ENCODE measurements at places on chromosomes 7 and 10.

GRCh38 chr10:119211176-119211575, 3.8 kb downstream of the GRK5 start:
- peaks cover 31% of the 10 kb centered on the region for H3K4me1 ChIP-seq
- H3K36me3 ChIP-seq = peaks cover 3% of the 10 kb centered on the region
- peak overlapping the region; percentile 24 for H3K27ac ChIP-seq

GRCh38 chr7:76267107-76267893, 35.2 kb upstream of the HSPB1 start:
- no peak overlapping the region for H3K27ac ChIP-seq
- peaks cover 14% of the 10 kb centered on the region for H3K27me3 ChIP-seq
- H3K36me3 ChIP-seq = no peaks in the 10 kb centered on the region
- H3K4me1 ChIP-seq = peaks cover 7% of the 10 kb centered on the region
- no peak for DNase-seq

DNA sequence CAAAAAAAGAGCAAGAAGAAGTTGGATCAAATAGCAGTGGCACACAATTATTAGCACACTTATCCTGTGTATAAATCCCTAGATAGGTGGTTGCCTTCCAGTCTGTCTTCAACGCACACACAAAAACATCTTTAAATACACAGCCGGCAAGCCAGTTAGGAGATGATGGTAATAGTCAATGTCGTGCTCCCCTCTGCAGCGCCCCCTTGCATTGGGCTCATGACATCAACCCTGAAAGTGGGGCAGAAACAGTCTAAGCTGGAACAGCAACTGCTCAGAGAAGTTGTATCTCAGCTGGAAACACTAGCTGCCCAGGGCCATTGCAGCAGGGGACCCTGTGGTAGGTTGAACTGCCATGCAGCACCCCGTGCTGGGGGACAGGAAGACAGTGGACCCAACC, 179.5 kb upstream of the YAE1 start:
- no peak overlapping the region for H3K4me3 ChIP-seq
- peaks cover 12% of the 10 kb centered on the region for H3K27me3 ChIP-seq
- no peak for DNase-seq
- H3K36me3 ChIP-seq = no peaks in the 10 kb centered on the region

- no peak overlapping the region for H3K27ac ChIP-seq
- H3K36me3 ChIP-seq = no peaks in the 10 kb centered on the region
Measured at GRCh38 chr10:76033457-76034196, 602.2 kb downstream of the LRMDA start.

DNA sequence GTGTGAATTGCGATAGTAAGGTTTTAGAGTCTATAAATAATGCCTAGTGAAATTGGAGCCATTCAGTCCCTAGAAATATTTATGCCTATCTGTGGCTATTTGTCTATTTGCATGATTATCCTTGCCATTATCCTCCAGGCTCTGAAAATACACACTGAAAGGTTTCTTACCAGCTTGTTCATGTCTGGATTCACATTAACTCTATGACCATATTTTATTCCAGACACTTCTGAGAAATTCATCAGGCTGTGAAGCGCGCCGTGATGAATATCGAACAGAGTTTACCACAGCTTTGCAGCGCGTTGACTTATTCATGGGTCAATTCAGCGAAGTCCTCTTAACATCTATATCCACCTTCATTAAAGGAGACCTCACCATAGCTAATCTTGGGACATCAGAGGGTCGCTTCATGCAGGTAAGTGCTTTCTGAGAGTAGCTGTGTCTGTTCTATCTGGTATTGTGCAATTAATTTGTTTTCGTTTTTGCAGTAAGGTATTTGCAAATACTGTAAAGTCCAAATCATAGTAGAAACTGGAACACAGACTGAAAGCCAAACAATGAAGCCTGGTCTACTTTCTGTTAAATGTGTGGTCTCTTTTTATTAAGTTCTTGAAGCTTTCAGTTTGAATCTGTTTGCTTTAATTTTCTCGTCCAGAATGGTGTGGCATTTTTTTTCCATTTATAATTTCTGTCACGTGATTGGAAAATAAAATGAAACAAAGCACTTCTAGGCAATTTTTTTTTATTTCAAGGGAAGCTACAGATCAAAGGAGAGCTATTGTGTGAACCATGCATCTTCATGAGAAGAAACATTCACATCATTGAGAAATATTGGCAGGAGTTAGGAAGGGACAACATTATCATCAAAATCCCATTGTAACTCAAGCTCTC, 59.7 kb downstream of the MET start:
- H3K4me1 ChIP-seq = no peaks in the 10 kb centered on the region
- no peaks in the 10 kb centered on the region for H3K36me3 ChIP-seq
- peaks cover 11% of the 10 kb centered on the region for H3K27me3 ChIP-seq

- H3K36me3 ChIP-seq = peaks cover 12% of the 10 kb centered on the region
- H3K27ac ChIP-seq = no peak overlapping the region
- H3K4me3 ChIP-seq = no peak overlapping the region
- H3K4me1 ChIP-seq = no peaks in the 10 kb centered on the region
Measured at GRCh38 chr7:70312336-70312735, 714.1 kb downstream of the AUTS2 start.

DNA sequence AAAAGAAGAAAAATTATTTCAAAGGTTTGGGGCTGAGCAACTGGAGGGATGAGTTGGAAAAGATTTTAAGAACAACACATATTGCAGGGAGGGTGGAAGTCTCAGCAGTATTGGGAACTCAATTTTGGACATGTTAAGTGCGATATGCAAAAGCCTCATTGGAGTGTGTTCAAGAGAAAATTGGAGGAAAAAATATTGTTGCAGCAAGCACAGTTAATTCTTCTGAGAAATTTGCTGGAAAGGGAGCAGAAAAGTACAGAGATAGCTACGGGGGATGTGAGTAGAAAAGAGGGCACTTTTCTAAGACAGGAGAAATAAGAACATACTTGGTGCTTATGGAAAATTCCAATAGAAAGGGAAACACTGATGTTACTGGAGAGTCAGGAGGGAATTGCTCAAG, 59.8 kb upstream of the MAGI2 start:
- no peaks in the 10 kb centered on the region for H3K4me1 ChIP-seq
- no peak overlapping the region for H3K4me3 ChIP-seq
- H3K36me3 ChIP-seq = no peaks in the 10 kb centered on the region
- DNase-seq = no peak
- H3K27me3 ChIP-seq = no peaks in the 10 kb centered on the region
- no peak overlapping the region for H3K27ac ChIP-seq

DNA sequence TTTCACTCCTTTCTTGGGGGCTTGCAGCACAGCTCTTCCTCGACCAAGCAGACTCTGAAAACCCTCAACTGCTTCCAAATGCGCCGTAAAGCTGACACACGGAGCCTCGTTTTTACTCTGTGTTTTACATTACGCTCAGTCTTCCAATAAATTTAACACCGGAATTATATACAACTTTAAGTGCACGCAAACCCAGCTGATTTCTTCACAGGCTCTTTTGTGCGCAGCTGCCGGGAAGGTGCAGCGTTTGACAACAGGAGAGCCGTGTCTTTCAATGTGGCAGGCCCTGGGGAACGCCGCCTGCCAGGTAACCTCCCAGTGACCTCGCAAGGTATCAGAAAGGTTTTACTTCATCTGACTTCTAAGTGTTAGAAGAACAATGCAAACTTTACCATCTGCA, 35.0 kb downstream of the GFRA1 start:
- H3K4me1 ChIP-seq = no peaks in the 10 kb centered on the region
- no peak overlapping the region for H3K27ac ChIP-seq
- no peaks in the 10 kb centered on the region for H3K27me3 ChIP-seq
- no peak for DNase-seq
- no peak overlapping the region for H3K4me3 ChIP-seq

DNA sequence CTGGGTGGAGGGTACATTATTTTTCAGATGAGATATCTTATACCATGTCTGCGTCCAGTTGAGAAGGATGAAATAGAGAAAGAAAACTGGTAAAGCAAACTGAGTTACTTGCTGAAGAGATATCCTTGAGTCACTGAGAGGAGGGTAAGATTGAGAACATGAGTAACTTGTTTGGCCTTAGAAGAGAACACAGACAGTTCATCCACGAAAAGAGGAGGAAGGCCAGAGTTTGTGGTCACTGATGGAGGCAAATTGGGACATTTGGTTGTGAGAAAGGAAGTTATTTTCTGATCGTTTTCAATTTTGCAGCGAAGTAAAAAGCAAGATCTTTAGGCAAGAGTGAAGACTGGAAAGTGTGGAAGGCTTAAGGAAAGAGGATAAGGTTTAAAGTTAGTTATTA, 15.6 kb downstream of the MBL2 start:
- H3K4me3 ChIP-seq = no peak overlapping the region
- no peak for DNase-seq
- H3K27me3 ChIP-seq = peaks cover 1% of the 10 kb centered on the region
- H3K36me3 ChIP-seq = no peaks in the 10 kb centered on the region

DNA sequence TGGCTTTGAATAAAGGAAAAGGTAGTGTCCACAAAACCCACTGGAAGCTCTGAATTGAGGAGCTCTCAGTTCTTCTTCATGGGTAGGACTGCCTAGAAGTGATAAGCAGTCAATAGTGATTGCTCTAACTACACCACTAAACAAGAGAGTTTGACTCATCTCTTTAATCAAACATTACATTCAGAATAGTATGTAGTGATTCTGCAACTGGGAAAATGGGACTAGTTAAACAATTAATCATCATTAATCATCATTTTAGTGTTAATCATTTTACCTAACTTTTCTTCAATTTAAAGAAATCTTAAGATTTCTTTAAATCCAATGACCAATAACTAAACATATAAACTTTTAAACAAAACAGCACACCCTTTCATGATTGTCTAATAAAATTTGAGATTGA, 484.0 kb upstream of the FZD8 start:
- H3K4me1 ChIP-seq = no peaks in the 10 kb centered on the region
- no peaks in the 10 kb centered on the region for H3K36me3 ChIP-seq
- no peak overlapping the region for H3K4me3 ChIP-seq

DNA sequence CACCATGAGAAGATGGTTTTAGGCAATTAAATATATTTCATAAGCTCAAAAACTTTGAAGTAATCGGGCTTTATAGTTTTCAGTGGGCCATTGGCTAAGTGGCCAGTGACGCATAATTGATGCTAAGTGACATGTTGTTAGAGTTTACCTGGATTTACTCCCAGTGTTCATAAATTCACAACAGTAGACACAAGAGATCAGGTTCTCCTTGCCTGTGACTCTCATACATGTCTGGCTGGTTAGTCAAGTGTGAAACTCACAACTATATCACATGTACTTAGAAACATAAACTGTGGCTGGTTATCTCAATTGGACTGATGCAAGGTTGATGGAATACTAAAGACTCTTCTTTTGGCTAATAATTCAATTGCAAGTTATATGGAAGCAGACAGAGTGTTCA, 26.2 kb downstream of the ASB15 start:
- H3K4me3 ChIP-seq = no peak overlapping the region
- H3K4me1 ChIP-seq = peaks cover 4% of the 10 kb centered on the region
- no peaks in the 10 kb centered on the region for H3K36me3 ChIP-seq
- no peak overlapping the region for H3K27ac ChIP-seq

DNA sequence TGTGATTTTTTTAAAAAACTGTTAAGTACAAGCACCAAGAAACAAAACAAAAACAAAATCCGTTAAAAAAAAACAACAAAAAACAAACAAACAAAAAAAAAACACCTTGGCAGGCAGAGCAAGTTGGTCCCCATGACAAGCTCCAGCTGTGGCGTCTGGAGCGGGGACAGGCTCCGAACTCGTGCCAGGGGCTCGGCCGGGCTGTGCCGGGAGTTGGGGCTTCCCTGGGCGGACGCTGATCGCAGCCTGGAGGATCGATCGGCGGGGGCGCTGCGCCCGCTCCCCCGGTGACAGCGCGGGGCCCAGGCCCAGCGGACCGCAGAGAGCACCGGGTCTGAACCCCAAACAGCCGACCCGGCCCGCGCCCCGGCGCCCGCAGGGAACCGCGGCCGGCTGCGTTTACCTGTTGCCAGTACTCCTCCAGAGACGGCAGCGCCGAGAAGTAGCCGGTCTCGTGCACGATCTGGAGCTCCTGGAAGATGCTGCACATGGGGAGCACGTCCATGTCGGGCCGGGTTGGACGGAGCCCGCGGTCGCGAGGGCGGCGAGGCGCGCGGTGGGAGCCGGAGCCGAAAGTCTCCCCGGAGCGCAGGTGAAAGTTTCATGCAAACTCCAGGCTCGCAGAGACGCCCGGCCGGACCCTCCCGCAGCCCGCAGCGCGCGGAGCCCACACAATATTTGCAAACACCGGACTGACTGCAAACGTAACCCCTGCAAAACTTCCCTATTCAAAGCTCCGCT, at the start of gene KLF6:
Gene KLF6 (minus strand): TSS at position 700 of the 741 bp plus-strand sequence. CDS start 195 bp downstream, at position 505.
- DNase-seq = no peak
- H3K27ac ChIP-seq = peak within 1 kb of the TSS; percentile 100
- peaks cover 31% of the 10 kb centered on the region for H3K36me3 ChIP-seq
- H3K4me1 ChIP-seq = peaks cover 34% of the 10 kb centered on the region
- H3K27me3 ChIP-seq = no peaks in the 10 kb centered on the region

GRCh38 chr10:70651661-70652060, 20.6 kb upstream of the ADAMTS14 start:
- no peak overlapping the region for H3K27ac ChIP-seq
- DNase-seq = no peak
- no peak overlapping the region for H3K4me3 ChIP-seq
- H3K4me1 ChIP-seq = no peaks in the 10 kb centered on the region

DNA sequence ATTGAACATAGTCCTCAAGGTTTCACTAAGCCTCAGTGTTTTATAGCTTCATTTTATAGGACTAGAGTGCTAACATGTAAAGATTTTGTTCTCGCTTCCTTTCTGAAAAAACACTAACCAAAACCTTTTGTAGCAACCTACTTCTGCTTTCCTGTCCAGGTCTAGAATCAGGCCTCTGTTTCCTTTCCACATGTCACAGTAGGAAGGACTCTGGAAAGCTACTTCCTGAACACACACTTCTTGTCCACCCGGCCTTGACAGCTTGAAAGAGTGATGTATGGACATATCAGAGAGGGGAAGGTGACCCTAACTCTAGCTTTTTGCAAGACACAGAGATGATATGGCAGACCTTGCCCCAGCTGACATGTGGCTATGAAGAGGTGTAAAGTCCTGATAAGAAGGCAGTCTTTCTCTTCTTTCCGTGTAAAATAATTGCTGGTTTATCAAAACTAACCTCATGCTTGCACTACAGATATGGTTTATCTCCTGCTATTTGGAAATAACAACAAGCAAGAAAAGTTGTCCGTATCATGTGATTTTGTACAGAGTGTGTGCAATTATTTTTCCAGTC, 175.4 kb downstream of the SKAP2 start:
- DNase-seq = no peak
- no peaks in the 10 kb centered on the region for H3K27me3 ChIP-seq
- H3K4me1 ChIP-seq = peaks cover 22% of the 10 kb centered on the region
- peak overlapping the region; percentile 84 for H3K27ac ChIP-seq
- H3K4me3 ChIP-seq = no peak overlapping the region

DNA sequence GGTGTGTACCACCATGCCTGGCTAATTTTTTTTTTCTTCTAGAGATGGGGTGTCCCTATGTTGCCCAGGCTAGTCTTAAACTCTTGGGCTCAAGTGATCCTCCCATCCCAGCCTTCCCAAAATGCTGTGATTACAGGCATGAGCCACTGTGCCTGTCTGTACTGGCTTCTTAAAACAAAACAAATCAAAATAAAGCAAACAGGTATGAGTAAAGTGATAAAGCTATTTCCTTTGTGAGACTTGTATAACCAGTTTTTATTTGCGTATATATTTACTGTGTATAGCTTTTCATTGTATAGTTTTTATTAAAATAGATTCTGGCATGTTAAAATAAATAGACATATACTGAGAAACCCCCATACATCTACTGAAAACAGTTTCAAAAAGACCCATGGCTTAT, 14.3 kb downstream of the LCOR start:
- H3K36me3 ChIP-seq = peaks cover 9% of the 10 kb centered on the region
- peaks cover 35% of the 10 kb centered on the region for H3K4me1 ChIP-seq
- H3K27me3 ChIP-seq = no peaks in the 10 kb centered on the region
- H3K4me3 ChIP-seq = no peak overlapping the region

GRCh38 chr7:155565596-155565995, 19.2 kb upstream of the CNPY1 start:
- no peak overlapping the region for H3K4me3 ChIP-seq
- H3K27ac ChIP-seq = no peak overlapping the region
- H3K36me3 ChIP-seq = no peaks in the 10 kb centered on the region
- no peak for DNase-seq

Measured in memory B cell (primary cell).